Endothelial cell (in vitro differentiated cells): ENCODE measurements at places on chromosomes 2 and 18.

DNA sequence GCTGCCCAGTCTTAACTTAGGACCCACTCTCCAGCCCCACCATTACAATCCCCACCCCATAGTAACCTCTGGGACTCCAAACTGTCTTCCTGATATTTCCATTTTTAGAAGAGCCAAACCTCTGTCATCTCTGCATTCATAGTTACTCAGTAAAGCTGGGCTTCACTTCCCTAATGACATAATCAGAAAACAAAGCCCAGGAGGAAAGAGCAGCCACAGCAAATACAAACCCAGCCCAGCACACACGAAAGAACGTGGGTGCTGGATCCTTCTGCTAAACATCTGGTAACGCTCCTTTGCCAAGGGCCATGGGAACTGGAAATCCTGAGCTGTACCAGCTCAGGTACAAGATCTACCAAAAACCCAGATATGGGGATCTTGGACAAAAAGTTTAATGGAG, 36.8 kb upstream of the RIOK3 start:
- DNase-seq, result no peak

DNA sequence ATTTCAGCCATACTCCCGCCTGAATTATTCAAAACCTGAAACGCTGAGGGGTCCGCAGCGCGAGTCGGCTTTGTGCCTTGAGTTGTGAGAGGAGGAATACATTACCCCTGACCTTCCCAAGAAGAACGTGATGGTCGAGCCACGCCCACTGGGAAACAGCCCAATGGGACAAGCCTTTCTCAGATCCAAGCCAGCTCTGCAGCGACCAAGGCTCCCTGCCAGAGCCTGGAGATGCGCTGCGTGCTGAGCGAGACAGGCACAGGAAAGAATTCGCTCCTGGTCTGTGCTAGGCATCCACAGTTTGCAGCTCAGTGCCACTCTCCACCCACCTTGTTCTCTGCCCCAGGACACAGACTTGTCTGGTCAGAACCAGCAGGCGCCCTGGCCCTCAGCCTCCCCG, 74.1 kb upstream of the GLI2 start:
- no peak for DNase-seq

DNA sequence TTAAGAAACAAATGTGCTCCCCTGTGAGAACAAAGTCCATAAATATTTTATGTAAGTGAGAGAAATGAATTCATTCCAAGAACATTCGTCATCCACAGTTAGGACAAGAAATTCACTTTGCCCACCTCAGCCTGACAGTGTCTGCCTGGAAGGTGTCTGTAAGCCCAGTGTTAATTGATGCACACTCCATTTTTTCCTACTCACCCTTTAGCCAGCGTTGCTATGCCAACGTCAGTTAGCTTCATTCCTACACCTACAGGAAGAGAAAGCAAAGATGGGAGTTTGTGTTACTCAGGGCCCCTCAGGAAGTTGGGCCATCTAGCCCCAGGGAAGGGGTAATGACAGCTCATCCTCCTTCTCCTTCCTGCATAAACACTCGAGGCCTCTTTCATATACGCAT, 131.0 kb downstream of the ALPK2 start:
- DNase-seq, result no peak

- DNase-seq, result no peak
Observed at GRCh38 chr18:34647251-34647650, 62.8 kb upstream of the DTNA start.

GRCh38 chr18:48548921-48549320, 10.1 kb downstream of the CTIF start:
- DNase-seq, result no peak
